Activated T-helper 2 cell treated with anti-CD3 and anti-CD28 coated beads, Interferon-gamma antibody, Interleukin-2, Interleukin-4, amounts not matched to agents 10 μg/mL and 5 μg/mL and 100 μg/mL, durations not matched to agents 14 hours and 24 hours and 36 hours (primary cell): ENCODE measurements at places on chromosomes 11 and 22. TPM values are rescaled to one million over a fixed set of nuclear protein-coding genes. Genes with fewer than 3 reads are reported as not detected.

Gene ARRB1
- 15.1 and 19.3 TPM in 2 replicates for total RNA-seq

Gene WBP2NL
- 1.3 and 1.6 TPM in 2 replicates for total RNA-seq

Gene NAALAD2
- total RNA-seq, result not detected in 2 replicates

Gene PTPN5
- total RNA-seq, result not detected in 2 replicates
